Right ventricle myocardium inferior (tissue), 1 donor: ENCODE measurements at places on chromosomes 2 and 18. TPM values are rescaled to one million over a fixed set of nuclear protein-coding genes. Genes with fewer than 3 reads are reported as not detected.

DNA sequence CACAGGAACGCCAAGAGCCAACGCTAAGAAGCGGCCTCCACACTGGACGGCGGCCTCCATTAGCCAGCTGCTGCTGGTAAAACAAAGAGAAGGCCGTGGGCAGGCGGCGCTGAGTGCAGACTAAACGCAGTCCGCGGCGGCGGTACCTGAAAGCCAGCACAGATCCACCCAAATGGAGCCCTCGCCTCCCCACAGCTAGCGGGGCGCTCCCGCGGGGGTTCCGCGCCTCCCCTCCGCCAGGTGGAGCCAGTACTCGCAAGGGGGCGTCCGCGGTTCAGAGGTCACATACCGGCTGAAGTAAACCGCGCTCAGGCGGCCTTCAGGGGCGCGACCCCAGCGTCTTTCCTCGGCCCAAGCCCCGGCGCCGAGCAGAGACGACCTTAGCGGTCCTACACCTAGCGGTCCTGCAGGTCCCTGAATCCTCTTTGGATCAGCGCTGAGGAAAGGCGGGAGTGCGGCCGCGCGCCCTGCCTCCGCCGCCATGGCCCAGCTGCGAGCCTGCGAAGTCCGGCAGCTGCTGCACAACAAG, 293.1 kb upstream of the ERBB4 start:
- peak; percentile 66 for DNase-seq

DNA sequence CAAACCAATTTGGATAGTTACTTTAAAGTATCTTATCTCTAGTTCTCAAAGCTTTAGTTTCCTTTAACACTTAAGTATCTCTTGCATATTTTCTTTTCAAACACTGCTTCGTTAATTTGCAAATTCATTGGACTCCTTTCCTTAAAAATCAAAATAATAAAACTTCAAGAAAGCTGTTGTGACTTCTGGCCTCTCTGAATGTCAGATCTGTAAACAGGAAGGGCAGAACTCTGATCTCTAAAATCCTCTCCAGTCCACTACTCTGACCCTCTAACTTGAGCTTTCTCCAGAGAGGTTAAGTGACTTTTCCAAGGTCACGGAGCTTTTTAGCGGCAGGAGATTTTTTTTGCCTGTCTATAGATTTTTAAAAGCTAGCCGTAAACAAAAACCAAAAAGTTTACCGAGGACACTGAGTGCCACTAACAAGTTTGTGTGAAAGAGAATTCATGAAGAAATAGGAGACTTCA, 155.5 kb downstream of the TGIF1 start:
- no peak for DNase-seq

- DNase-seq = no peak
Observed at GRCh38 chr18:48548011-48548771, 9.4 kb downstream of the CTIF start.

DNA sequence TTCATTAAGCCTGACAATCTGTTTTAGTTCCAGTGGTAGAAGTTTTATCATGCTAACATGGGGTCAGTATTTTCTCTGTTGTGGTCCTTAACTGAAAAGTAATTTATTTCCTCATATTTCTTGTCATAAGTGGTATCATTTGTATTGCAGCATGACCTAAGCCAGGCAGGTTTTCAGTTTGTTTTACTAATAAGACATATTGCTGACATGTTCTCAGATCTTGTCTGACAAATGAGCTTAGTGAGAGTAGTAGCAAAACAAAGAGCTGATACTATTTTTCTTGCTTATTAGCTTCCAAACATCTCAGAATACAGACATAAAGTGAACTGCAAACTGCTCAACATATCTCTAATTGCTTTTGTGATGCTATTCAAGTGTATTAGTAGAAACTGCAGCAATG, 293.6 kb downstream of the DSEL start:
- no peak for DNase-seq

- DNase-seq = no peak
Observed at GRCh38 chr2:176163672-176164056, 6.6 kb downstream of the HOXD3 start.

DNA sequence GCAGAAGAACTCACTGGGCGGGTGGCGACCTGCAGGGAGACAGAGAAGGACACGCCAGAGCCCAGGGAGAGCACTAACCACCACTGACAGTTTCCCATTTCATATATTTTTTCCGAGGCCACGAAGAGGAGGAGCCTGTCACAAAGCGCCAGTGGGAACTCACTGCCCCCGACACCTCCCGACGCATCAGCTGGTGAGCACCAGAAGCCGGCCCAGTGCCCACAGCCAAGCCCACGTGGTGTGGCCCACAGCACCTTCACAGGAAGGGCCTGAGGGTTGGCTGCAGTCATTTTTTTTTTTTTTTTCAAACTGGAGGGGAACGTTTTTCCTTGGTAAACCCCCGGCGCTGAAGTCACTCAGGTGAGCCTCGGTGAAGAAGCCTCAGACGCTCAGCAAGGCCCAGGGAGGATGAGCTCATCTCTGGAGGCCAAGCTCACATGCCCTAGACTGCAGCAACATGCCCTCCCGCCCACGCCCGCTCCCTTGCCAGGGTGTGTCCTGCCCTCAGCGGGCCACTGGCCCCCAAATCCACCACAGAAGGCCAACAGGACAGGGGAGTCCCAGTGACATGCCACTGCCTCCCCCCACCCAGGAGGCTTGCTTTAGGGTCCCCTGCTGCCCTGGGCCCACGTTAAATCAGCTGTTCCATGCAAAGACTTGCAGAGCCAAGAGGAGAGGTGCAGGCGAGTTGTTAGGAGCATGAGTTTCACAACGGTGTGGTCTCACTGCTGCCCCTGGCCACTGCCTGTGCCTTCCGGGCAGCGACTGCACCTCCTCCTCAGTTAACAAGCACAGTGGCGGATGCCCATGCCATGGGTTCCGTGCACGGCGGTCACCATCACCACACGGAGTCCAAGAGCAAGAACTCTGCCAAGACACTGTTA, 68.1 kb downstream of the PARD6G start:
- DNase-seq = no peak

GRCh38 chr2:65491381-65491905, 59.0 kb upstream of the SPRED2 start:
- no peak for DNase-seq

- DNase-seq = no peak
Observed at GRCh38 chr18:65336411-65336810, 414.4 kb upstream of the CDH7 start.

- no peak for DNase-seq
Observed at GRCh38 chr2:9752441-9753275, 90.6 kb upstream of the TAF1B start.

- peak; percentile 83 for DNase-seq
Observed at GRCh38 chr18:6482198-6482977, 67.7 kb upstream of the L3MBTL4 start.

Gene RESP18
- not detected for total RNA-seq

Gene RUFY4
- not detected for total RNA-seq

Gene IGFBP5
- 156 TPM for total RNA-seq

Gene CYTIP
- total RNA-seq = 1.7 TPM

Gene KLHL14
- total RNA-seq = not detected
